ENCODE measurements at places on chromosomes 4 and X.

- DNase-seq: no peak
Observed at GRCh38 chr4:111434586-111434985, 710.7 kb upstream of the FAM241A start.

- DNase-seq: no peak
Observed at GRCh38 chrX:153608376-153608775, 9.4 kb upstream of the CCNQ start.

- no peak for DNase-seq
Observed at GRCh38 chrX:85851418-85851817, 195.9 kb downstream of the CHM start.

DNA sequence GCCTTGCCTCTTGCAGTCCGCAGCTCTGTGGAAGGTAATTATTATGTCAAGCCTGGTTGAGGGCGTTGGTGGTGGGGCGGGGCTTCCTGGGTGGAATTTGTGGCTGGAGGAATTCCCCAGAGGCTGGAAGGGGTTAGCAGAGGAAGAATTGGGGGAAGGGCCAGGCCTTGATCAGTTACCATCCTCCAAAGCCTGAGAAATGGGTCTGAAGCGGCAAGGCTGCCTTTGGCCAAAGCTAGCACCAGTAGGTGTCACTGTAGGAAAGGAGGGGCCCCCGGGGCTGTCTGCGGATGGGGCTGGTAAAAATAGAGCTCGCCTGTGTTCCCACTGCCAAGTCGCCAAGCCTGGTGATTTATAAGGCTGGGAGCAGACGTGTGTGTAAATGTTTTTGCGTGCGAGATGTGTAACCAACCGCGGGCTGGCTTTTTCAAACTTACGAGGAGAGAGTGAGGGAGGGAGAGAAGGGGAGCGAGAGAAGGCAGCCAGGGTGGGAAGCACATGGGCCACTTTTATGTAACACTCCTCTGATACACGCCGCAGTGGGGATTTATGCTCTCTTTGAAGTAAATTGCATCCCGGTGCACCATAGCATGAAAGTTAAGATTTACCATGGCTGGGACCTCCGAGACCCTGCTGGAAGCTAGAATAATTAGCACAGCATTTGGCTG, 367.0 kb downstream of the BCOR start:
- DNase-seq: peak; percentile 3

GRCh38 chr4:7668826-7669225, 234.1 kb upstream of the PSAPL1 start:
- no peak for DNase-seq

DNA sequence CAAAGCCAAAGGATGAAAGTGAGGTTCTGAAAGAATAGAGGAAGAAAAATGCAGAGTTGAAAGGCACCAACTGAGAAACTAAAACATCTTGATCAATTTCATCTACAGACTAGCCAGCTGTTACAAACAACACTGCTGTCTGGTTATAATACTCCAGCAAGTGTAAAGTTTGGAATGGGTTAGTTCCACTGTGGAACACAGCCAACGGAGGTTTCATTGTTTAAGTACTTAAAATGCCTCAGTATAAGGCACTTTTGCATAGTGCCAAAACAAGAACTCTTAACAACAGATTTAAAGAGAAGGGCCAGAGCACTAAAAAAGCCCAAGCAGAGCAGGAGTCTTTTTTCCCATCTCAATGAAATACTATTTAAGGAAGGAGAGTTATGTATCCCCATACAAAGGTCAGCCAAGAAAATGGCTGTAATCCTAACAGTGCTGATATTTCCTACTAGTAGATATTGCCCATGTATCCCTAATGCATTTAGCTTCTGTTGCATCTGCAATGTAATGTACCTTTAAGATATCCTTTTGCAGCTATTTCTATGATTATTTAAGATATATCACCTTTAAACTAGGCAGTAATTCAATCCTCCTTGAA, 16.5 kb downstream of the ACSL4 start:
- no peak for DNase-seq

DNA sequence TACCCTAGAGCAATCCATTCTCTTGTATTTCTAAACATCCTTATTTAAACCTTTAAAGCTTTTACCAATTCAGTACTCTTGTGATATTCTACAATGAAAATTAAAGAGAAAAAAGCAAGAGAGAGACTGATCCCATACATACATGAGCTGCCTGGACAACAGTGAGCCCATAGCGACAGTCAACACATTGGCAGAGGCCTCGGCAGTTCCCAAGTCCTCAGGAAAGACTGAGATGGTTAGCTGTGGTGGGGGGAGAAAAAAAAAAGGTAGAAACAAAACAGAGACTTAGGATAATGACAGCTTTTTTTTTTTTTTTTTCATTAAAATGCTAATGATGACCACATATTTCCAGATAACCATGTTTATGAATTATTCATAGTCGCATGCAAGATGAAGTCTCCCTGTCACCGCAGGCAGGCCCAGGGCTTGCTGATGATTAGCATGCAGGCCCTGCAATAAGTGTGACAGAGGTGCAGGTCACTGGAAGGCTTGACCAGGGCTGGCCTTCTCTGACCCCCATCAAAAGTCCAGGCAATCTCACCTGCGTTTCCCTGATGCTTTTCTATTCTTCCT, 148.8 kb downstream of the APBB2 start:
- DNase-seq: no peak

DNA sequence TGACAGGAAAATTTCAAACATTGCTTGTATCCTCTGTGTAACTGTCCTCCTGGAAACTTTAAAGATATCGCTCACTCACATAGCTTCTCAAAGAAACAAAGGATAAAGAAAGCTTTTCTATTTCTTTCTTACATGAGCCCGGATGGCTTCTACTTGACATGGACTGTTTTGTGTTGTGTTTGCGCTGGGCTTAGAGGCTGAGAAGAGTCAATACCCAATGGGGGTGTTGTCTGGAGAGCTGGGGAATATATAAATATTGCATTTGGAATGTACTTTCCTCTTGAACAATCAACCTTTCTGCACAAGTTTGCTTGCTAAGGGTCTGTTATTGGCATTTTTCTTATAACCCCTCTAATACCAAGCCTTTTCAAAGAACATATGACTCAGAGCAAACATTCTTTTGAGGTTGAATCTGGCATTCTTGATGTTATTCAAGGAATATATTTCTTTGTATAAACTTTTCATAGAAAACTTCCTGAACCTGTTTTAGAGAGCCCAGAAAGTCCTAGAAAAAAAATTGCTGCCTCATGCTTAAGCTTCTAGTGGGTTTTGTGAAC, 331.9 kb downstream of the PACRGL start:
- DNase-seq: no peak

DNA sequence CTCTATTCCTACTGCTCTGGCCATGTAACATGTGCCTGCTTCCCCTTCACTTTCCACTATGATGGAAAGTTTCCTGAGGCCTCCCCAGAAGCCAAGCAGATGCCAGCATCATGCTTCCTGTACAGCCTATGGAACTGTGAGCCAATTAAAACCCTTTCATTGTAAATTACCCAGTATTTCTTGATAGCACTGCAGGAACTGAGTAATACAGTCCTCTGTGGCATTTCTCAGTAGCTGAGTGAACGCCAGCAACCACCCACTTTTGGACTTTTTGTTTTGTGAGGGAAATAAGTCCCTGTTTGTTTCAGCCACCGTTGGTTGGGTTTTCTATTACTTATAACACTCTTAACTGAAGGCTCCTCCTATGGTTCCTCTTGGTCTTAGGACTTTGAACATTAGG, 104.1 kb downstream of the C4orf51 start:
- DNase-seq: no peak

DNA sequence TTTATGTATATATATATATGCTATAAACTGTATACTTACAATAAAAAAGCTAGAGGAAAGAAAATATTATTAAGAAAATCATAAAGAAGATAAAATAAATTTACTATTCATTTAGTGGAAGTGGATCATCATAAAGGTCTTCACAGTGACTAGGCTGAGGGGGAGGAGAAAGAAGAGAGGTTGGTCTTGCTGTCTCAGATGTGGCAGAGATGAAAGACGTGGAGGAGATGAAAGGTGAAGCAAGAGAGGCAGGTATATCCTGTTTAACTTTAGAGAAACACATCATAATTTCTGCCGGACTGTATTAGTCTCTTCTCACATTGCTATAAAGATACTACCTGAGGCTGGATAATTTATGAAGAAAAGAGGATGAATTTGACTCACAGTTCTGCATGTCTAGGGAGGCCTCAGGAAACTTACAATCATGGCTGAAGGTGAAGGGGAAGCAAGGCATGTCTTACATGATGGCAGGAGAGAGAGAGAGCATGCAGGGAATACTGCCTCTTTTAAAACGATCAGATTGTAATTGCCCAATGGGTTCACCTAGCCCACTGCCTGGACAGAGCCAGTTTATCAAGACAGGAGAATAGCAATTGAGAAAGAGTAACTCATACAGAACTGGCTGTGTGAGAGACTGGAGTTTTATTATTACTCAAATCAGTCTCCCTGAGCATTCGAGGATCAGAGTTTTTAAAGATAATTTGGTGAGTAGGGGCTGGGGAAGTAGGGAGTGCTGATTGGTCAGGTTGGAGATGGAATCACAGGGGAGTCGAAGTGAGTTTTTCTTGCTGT, 22.1 kb upstream of the RRAGB start:
- no peak for DNase-seq

- no peak for DNase-seq
Observed at GRCh38 chr4:139887376-139887802, 221.8 kb downstream of the MGST2 start.

DNA sequence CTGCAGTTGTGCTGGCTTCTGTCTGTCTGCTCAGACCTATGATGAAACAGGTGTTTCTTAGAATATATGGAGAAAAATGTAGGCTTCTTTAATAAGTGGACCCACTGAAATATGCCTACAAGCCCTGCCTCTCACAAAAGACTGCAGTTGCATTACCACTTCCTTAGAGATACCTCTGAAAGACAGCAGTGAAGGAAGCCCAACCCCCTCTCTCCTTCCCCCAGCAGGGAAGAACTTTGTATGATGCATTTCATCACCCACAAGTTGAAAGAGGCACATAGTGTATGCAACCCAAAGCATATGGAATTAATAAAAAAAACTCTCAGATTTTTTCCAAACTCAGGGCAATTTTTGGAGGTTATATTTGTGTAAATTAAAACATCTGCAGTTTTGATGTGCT, 916.7 kb downstream of the TECRL start:
- DNase-seq: no peak

- no peak for DNase-seq
Observed at GRCh38 chr4:26912810-26913209, 52.2 kb downstream of the STIM2 start.

DNA sequence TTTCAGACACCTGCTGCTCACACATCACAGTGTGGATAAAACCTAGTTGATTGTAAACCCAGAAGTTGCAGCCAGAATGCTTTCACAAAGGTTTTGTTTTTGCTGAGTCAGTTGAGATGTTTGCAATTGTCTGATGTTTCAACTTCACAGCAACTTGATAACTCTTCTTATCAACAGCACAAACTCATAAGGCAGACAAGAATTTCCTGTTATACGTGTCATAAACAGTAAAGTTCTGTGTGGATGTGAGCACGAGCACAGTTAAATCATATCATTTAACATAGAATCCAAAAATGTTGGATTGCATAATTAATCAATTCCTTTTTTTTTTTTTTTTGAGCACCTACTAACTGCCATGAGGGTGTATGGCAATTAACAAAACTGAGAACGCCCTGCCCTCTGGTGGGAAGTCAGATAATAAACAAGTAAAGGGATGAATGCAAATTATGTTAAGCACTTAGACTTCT, 512.2 kb downstream of the PDHA2 start:
- DNase-seq: no peak

- no peak for DNase-seq
Observed at GRCh38 chr4:1772853-1773538, 20.1 kb upstream of the FGFR3 start.

DNA sequence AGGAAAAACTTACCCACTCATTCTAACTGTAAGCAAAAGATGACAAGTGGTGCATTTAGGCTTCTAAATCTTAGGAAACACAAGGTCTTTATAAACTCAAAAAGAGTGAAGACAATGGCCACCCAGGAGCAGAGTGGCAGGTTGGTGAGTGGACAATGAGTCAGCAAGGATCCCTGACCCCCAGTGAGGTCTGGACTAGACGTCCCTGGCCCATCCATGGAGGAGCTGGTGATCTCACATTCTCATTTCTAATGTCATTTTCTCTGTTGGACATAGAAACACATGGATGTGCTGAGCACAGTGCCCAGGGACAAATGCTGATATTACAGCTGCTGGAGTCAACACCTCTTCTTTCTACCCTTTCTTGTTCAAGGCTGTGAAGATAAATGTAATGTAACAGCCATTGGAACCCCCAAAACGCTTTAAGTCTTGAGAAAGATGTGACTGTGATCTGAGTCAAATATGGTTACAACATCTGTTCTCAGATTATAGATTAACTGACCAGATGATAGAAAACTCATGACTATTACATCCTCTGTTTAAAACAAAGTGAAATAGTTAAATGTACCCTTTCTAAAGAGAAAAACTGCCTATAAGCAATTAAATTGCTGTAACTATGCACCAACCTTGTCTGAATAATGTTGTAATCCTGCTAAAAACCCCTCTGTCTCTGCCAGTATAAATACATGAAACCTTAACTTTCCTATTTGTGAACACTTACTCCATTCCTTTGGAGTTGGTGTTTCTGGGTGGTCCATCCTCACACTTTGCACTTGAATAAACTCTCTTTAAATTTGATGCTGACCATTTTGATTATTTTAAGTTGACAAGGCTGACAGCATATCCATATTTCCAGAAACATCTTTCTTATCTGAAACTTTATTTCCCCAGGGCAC, 92.7 kb downstream of the USP46 start:
- DNase-seq: no peak

DNA sequence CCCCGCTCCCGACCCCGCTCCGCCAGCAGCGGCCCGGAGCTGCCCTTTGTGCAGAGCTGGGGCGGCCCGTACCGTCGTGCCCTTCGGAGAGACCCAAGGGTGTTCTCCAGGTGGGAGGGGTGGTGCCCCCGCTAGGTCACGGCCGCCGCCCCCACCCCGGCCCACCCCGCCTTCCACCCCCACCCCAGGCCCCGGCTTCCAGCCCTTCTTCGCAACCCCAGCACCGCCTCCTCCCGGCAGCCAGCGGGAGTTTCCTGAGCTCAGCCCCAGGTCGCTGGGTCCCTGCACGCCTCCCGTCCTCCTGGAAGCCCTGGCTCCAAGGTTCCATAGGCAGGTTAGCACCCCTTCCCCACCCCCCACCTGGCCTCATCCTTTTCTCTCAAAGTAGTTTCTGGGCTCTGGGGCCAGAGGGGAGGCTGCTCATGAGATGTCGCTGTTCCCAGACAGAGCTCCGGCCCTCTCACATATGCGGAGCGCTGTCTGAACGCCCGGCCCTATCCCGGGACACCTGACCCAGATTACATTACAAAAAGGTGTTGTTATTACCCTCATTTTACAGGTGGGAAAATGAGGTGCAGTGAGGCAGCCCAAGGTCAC, 25.2 kb upstream of the FGFR3 start:
- no peak for DNase-seq

- no peak for DNase-seq
Observed at GRCh38 chr4:188603646-188604045, 464.4 kb downstream of the TRIML1 start.

DNA sequence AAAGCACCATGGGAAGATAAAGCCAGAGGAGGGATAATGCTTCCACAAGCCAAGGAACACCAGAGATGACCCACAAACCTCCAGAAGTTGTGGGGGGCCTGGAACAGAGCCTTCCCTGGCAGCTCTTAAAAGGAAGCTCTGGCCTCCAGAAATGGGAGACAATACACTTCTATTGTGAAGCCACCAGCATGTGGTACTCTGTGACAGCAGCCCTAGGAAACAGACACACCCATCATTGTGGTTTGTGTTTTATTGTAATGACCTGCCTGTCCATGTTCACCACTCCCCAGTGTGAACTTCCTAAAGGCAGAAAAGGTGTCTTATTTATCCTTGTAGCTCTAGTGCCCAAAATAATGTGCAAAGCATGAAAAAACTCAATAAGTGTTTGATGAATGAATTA, 264.1 kb upstream of the GATB start:
- DNase-seq: no peak

Measured in NCI-H1930 (cell line).